ENCODE measurements at places on chromosomes 4 and X.
A peak's percentile ranks its signal among the peaks of the same experiment; 100 is the strongest.

- no peak for DNase-seq
Measured at GRCh38 chr4:58553031-58553430, 1442.8 kb upstream of the IGFBP7 start.

DNA sequence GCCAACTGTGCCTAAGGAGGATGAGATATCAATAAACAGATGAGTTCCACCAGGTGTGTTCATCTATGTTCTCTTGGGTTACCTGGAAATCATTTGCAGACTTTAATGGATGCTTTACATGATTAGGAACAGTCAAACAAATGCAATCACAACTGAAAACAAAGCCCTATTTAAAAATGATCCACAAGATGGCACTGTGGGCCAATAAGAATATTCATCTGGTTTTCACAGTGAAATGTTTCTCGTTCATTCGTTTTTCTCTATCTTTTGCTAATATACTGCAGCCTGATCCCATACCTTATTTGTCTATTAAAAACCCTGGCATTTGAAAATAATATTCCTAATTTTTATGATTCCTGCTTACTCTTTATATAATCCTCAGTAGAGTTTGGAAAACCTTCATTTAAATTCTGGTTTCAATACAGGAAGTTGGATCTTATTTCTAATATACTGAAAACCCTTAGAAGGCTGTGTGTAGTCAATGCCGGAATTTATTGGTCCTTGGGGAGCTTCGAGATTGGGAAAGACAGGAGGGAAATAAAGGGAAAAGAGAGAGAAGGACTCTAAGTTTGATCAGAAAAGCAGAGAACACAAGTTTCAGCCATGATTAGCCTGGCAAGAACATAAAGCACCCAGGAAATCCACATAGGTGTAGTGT, 63.8 kb upstream of the TAPT1 start:
- DNase-seq = peak; percentile 52

GRCh38 chr4:68267433-68267944, 22.0 kb upstream of the TMPRSS11B start:
- no peak for DNase-seq

- no peak for DNase-seq
Measured at GRCh38 chr4:29051381-29051965, 1668.7 kb upstream of the PCDH7 start.

GRCh38 chr4:663438-664428, 10.3 kb downstream of the ATP5ME start:
- DNase-seq = peak; percentile 51

DNA sequence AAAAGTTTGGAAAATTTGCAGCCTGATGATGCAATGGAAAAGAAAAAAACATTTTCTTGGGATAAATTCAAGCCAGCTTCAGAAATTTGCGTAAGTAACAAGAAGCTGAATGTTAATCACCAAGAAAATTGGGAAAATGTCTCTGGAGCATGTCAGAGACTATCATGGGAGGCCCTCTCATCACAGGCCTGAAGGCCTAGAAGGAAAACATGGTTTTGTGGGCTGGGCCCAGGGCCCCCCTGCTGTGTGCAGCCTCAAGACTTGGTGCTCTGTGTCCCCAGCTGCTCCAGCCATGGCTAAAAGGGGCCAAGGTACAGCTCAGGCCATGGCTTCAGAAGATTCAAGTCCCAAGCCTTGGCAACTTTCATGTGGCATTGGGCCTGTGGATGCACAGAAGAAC, 1049.8 kb upstream of the GRIA3 start:
- DNase-seq = no peak

DNA sequence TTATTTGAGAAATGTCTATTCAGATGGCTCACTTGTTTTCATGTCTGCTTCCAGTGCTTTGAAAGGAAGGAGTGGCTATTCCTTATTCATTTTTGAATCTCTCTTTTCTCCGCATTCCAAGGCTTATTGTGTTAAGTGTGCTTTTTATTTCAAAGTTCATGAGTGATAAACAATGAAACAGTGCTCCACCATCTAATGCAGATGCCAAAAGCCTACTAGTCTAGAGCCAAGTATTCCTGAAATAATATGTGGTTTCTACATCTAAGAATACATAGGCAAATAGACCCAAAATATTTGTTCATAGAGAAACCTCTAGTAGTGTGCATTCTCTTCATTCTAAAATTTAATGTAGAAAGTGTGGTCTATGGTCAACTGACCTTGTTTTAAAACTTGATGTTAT, 187.3 kb downstream of the GABRB1 start:
- DNase-seq = no peak

- no peak for DNase-seq
Measured at GRCh38 chr4:53788011-53788410, 196.7 kb upstream of the LNX1 start.

- DNase-seq = no peak
Measured at GRCh38 chr4:90069151-90069550, 58.0 kb upstream of the CCSER1 start.

DNA sequence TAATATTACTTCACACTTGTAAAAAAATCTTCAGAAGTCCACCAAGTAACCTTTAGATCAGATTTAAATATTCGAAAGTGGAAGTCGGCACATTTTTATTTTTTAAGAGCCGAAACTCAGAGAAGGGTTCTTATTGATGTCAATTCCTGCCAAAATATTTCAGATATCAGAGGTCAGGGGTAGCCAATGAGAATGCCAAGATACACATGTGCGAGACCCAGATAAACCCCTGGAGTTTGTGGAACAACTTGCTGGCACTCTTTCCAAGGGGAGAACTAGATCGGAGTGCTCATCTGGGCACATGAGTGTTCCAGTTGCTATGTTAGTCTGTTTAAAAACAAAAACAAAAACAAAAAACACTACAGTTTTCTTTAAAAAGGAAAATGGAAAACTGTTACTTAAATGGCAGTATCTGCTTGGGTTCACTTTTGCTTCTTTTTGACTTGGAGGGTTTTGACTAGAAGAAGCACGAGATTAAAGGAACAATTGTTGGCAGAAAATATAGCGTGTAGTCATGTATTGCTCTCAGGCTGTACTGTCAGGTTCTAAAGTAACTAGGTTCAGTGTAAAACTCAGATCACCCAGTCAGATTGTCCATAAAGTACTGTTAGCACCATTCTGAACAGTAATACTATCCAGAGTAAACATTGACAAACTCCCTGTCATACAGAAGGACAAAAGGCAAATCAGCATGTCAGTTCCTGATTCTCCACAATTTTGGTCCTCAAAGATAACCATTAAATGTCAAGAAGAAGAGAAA, 188.0 kb upstream of the PACRGL start:
- DNase-seq = no peak

DNA sequence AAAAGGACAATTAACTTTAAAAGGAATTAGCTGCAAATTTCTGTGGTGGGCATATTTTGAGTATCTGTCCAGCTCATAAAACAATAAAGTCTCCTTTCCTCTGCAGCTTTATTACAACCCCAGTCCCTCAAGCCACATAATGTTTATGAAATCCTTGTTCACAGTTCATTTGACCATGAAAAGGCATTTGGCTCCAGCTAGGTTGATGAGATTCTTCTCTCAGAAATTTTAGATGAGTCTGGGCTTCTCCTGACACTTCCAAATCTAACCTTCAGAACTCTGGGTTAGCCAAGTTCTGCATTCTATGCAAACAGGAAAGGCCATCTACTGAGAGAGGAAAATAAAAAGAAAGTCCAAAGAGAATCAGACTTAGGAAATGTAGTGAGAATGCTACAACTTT, 156.8 kb downstream of the GRXCR1 start:
- DNase-seq = no peak

All from inflammatory macrophage (primary cell).